Nucleus accumbens (tissue), 56 donors: ENCODE measurements at places on chromosomes 1 and 21.

- DNase-seq: no peak
Measured at GRCh38 chr1:228865627-228866330, 130.5 kb downstream of the RHOU start.

GRCh38 chr1:30522031-30523004 is 201.1 kb downstream of the MATN1 start:
- DNase-seq: no peak

DNA sequence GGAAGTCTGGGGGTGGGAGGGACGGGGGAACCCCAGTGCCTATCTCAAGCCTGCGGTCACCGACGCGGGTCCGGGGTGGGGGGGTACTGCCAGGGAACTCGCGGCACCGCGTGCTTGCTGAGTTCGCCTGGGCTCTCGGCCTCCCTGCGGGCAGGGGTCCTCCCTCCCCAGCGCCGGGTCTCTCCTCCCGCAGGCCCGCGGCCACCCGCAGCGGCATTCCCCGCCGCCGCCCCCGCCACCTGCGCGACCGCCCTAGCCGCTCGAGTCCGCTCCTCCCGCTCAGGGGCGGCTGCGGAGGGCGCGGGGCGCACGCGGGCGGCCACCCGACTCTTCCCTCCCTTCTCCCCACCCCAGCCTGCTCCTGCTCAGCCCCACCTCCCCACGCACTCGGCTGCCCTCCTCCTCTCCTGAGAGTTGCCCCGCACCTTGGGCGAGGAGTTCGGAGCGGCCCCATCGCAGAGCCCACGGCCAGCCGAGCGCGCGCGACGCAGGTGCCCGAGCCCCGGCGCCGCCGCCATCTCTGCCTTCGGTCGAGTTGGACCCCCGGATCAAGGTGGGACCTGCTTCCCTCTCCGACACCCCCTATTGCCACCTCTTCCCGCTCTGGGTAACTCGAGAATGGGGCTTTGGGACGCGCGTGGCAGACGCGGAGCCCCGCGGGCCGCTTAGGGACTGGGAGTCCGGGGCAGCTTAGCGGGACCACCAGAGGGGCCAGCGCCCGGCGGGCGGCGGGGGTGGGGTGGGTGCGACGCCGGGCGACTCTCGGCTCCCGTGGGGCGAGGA is 105.0 kb downstream of the LEPR start:
- no peak for DNase-seq

DNA sequence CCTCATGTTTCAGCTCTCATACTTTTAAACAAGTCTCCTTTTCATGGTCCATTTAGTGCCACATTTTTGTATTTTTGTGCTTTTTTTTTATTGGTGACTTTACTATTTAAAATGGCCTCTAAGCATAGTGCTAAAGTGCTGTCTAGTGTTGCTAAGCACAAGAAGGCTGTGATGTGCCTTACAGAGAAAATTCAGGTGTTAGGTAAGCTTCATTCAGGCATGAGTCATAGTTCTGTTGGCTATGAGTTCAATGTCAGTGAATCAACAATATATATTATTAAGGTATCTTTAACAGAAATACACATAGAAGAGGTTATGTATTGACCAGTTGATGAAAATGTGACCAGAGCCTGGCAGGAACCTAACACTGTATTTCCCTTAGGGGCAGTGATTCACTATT is 12.8 kb upstream of the FUBP1 start:
- DNase-seq: no peak

DNA sequence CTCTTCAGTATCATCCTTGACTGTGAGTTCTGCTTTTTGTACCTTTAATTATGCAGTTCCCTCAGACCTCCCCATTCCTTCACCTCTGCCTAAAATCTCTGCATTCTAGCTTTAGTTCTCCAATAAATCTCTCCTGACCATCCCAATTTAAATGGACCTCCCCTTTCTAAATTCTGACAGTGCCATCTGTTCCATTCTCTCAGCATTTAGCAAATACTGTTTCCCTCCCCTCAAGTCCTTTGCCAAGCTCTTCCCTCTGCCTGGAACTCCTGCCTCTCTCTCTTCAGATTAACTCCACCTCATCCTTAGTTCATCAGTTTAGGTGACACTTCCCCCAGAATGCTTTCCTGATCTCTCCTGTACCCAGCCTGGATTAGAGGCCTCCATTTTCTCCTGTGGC is 54.0 kb upstream of the JUN start:
- DNase-seq: no peak

DNA sequence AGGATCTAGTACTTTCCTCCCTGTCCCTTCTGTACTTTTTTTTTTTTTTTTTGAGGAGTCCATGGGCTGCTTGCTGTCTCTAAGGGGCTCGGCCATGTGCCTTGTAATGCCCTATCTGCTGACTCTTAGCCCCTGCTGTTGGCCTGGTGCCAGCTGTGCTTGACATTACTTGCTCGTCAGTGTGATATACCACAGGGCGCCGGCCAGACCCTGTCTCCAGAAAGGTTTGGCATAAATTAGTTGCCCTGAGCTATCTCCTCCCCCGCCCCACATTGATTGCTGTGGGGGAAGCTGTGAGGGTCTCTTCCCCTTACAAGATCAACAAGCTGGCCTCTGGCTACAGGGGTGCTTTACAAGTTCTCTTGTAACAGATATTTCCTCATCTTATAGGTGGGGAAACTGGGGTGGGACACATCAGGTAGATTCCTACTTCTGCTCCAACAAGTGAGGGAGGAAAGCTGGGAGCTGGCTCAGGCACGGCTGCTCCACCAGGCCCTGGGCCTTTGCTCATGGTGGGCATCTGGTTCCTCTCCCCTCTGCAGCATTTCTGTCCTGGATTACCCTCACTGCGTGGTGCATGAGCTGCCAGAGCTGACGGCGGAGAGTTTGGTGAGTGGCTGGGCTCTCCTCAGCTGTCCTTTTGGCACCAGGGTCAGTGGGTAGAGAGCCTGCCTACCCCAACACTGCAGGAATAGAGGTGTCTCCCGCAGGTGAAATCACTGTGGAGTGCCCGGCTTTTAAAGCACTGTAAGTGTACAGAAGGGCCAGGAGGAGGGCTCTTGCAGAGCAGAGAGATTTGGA is 15.6 kb downstream of the STRIP1 start:
- no peak for DNase-seq

DNA sequence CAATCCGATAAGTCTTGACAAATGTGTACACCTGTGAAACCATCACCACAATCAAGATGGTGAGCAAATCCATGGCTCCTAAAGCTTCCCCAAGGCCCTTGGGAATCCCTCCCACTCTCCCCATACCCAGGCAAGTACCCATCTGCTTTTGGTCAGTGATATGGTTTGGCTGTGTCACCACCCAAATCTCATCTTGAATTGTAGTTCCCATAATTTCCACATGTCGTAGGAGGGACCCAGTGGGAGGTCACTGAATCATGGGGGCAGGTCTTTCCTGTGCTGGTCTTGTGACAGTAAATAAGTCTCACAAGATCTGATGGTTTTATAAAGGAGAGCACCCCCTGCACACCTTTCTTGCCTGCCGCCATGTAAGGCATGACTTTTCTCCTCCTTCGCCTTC is 14.6 kb upstream of the GUCA2B start:
- no peak for DNase-seq

DNA sequence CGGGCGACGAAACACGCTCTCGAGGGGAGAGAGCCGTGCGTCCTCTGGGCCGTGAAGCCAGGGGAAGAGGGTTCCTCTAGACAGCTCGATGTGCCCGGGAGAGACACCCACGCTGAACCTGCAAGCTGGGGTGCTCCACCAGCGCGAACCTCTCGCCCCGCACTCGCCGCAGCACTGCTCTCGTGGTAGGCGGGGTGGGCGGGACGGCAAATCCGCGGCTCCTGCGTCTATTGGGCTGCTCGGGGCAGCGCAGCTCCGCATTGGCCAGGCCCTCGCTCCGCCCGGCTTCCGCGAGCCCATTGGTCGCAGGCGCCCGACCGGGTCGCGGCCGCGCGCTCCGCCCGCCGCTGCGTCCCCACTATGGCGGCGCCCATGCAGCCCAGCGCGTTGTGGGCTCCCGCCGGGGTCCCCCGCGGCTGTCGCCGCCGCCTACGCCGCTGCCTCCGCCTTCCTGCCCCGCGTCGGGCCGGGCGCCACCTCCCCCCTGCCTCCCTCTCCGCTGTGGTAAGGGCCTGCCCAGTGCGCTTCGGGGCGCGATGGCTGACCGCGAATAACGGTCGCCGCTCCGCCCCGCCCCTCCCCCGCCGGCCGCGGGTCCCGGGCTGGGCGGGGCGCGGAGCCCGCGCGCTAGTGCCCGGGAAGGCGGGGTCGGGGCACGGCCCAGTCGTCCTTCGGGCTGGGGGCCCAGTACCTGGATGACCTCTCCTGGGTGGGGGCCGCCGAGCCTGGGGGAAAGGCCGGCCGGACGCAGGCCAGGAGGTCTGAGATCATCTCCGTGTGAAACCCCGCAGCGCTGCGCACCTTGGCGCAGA is at the start of gene ST3GAL3:
ST3GAL3 (plus strand) TSS at position 347 of the 812 bp plus-strand sequence. CDS start 28,727 bp downstream, outside the sequence.
- peak; percentile 84 for DNase-seq

DNA sequence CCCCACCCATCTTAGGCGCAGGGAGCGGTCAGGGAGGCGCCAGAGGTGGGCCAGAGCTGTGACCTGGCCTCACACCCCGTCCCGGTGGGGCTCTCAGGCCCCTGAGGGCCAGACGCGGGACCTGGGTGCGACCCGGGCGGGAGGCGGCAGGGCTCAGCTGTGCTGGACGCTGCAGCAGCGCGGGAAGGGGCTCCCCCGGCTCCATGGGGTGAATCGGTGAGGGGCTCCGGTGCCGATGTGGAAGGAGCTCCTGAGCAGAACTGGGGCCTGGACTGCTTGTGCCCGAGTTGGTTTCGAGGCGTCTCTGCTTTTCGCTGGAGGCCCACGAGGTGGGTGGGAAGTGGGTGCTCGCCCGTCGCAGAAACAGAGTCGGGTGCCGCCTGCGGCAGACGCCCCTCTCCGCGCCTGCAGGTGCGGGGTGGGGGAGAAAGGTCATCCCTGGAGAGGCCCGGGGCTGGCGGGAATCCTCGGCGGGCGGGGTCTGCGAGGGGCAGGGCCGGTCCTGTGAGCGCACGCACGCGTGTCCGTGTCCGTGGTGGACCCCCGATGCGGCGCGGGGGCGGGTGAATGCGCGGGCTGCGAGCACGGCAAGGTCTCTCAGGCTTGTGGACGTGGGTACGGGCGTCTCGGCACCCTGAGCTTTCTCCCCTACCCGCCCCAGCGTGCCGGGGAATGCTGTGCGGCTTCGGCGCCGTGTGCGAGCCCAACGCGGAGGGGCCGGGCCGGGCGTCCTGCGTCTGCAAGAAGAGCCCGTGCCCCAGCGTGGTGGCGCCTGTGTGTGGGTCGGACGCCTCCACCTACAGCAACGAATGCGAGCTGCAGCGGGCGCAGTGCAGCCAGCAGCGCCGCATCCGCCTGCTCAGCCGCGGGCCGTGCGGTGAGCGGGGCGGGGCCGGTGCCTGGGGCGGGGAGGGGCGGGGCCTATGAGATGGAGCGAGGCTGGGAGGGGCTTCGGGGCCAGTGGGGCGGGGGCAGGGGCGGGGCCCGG is 20.4 kb downstream of the AGRN start:
- DNase-seq: peak; percentile 85

DNA sequence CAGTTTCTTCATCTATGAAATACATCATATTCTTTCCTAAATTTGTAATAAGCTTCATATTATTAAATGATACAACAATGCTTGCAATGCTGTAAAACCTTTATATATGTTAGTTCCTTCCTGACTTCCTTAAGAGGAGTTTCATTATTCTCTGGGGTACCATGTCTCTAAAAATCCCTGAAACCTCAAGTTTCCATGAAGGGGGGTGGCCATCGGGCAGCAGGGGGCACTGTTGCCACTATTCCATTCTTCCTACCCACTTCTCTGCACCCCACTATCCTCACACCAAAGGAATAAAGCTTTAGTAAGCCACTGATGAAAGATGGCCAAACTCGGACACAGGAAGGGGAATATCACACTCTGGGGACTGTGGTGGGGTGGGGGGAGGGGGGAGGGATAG is 9.0 kb upstream of the DMRTB1 start:
- DNase-seq: no peak

- no peak for DNase-seq
Measured at GRCh38 chr1:7975212-7975865, 13.8 kb downstream of the PARK7 start.

DNA sequence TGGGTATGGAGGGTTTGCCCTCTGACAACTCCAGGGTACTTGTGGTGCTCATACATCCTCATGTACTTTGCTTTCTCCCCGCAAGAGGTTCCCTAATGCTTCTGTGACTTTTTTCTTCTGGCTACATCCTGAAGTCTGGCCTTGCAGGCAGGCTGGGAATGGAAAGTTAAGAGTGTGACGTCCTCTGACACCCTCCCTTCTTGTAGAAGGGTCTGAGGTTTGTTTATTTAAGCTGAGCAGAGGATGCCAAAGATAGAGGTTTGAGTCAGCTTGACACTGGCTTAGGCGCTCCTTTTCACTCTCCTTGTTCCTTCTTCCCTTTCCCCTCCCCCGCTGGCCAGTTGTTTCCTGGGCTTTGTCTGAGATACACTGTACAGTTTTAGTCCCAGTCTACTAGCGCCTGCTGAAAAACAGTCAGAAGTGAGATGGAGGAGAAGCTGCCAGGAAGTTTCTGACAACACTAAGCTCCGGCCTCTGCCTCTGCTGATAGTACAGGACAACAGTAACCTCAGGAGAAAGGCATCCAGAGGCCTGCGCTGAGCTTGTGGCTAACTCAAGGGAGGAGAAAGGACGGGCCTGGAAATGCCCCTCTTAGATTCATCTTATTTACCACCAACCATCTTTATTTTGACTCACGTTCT is at the start of gene MACF1:
MACF1 (plus strand) TSS at position 255 of the 641 bp plus-strand sequence; CDS start at position 583, 328 bp downstream.
- DNase-seq: peak; percentile 17

DNA sequence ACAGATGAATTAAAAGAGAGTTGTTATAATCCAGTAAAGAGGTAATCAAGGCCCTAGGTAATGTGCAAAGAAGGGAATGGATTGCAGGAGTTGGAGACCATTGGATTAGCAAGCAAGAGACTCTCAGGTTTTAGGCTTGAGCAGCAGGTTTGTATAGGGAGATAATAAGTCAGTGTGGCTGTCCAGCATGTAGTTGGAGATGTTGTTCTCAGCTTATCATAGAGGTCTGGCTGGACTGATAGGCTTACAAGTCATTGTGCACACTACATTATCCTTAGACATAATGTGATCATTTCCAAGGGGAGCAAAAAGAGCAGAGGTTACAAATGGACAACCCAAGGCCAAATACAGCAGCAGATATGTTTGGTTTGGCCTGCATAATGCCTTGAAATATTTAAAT is 45.9 kb upstream of the SAMD13 start:
- DNase-seq: no peak

DNA sequence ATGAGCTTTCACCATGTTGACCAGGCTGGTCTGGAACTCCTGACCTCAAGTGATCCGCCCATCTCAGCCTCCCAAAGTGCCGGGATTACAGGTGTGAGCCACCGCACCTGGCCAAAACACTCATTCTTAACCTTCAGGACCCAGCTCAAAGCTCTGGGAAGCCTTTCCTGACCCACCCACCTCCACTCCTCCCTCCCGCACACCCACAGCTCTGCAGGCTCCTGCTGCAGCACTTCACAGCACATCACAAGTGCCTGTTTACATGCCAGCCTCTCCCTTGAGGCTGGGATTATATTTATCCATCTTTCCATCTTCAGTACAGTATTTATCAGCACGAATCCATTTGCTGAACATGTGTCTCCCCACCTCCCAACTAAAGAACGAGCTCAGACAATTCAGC is 14.9 kb downstream of the SLC9A1 start:
- no peak for DNase-seq
